ENCODE measurements at places on chromosomes 16 and 17.

DNA sequence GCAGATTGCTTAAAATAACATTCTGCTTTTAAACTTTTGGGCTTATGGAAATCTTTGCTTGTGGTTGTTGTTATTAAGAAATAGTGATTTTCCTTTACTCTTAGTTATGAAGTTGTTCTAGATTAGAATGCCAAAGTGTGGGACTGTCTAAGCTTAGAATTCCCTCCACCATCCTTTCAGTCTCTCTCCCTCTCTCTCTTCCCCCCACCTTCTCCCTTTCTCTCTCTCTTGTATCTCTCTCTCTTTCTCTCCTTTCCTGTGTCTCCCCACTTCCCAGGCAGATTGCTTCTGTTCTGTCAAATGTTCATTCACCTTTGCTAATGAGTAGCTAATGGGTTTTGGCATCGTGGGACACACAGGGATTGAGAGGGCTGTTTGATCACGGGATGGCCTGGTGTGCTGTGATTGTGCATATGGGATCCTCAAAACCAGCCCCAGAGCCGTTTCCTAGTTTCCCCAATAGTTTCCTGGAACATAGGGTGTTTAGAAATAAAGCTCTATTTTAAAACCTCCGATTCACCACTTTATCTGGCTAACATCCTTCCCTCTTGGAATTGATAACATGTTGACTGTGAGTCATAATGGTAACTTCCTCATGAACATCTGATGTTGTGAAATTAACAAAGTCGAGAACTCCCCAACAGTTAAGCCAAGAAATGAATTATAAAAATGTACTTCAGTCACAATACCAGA is 502.6 kb downstream of the TMEM114 start:
- no peak for DNase-seq

DNA sequence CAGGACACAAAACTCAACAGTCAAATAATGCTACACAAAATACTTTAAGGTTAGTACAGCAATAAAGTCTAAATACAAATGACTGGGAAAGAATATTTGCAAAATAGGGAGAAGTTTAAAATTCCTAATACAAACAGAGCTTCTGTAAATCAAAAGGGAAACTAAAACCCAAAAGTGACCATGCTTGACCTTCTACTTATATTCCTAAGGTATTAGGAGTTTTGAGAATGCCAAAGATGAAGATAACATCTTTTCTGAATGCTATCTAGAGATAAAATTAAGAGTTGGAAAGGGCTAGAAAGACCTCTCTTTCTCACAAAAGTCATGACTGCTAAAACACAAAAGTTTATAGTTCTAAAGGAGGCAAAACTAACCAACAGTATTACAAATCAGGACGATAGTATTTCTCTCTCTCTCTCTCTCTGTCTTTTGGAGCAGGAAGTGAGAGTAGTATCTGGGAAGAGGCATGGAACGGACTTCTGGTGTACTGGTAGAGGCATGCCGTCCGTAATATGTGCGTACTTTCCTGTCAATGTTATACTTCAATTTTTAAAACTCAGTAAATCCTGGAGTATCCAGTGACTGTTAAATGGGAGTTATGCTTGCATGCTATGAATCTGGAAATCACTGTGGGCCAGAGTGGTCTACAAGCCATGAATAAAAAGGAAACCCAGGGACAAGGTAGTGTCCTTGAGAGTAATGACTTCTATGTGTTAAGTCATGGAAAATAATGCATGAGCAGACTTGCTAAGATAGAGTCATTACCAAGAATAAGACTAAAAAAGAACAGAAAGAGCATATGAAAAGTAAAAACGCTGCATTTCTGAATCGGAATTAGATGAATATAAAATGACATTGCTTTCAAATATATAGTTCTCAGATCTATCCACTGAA is 49.7 kb upstream of the ANKFY1 start:
- no peak for DNase-seq

DNA sequence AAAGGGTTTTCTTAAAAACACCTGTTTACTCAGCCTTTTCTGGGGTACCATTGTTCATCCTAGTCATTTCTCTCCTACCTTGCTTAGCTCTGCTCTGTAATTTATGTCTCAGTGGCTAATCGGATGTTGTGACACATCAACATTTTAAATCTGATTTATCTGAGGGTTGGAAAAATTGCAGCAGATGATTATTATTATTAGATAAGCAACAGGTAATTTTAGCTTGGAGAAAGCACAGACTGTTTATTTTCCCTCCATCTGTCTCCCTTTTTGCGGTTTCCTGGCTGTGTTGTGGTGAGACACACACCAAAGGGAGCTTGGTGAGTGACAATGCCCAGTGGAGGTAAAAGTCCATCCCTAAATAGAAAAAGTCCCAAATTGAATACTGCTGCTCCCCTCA is 389.9 kb downstream of the UTP18 start:
- DNase-seq, result no peak

DNA sequence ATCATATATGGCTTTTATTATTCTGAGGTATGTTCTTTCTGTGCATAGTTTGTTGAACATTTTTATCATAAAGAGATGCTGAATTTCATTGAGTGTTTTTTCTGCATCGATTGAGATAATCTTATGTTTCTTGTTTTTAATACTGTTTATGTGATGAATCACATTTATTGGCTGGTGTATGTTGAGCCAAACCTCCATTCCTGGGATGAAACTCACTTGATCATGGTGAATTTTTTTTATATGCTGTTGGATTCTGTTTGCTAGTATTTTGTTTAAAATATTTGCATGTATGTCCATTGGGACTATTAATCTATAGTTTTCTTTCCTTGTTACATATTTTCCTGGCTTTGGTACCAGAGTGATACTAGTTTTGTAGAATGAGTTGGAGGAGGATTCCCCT is 500.2 kb downstream of the CDH11 start:
- no peak for DNase-seq

DNA sequence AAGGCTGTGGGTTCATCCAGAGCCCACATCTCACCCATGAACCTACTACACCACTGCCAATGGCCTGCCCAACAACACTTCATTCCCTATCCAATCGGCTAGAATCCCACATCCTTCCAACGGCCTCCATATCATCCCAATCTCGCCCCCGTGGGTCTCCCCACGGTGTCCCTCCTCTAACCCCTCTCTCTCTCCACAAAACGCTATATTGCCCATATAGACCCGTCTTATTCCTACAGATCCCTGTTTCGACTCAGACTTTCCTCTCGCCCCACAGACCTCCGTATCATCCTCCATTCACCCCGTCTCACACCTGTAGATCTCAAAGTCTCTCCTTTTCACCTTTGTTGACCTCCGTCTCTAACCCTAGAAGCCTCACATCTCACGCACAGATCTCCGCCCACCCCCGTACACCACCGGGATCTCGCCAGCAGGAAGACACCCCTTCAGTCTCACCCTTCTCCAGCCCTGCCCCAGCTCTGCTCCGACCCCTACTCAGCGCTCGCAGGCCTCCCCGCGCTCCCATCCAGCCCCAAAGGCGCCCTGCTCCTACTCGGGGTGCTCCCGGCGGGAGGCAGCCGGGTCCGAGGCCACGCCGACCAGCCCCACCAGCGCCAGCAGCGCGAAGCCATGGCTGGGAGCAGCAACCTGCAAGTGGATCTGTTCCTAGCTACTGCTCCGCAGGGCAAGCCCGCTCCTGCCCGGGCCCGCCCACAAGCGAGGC is at the start of gene FDXR:
Gene FDXR, minus strand, starts transcription at position 682 of the 724 bp plus-strand sequence. Its CDS starts 50 bp downstream, at position 632.
- DNase-seq, result no peak

DNA sequence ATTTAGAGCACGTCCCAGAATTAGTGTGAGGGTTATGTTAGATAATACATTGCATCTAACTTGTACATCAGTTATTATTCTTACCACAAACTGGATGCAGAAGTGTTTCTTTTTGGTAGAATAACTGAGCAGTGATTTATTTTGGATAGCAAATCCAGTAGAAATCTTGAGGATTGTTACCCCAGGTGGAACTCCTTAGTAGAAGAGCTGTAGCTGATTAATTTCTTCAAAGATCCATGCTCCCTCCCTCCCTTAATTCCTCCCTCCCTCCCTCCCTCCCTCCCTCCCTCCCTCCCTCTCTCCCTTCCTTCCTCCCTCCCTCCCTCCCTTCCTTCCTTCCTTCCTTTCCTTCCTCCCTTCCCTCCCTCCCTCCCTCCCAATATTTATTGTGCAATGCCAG is 337.7 kb downstream of the CA10 start:
- DNase-seq, result no peak

- DNase-seq, result no peak
Observed at GRCh38 chr17:78448356-78448993, 70.0 kb downstream of the PGS1 start.

- no peak for DNase-seq
Observed at GRCh38 chr17:27496437-27496943, 40.2 kb downstream of the KSR1 start.

DNA sequence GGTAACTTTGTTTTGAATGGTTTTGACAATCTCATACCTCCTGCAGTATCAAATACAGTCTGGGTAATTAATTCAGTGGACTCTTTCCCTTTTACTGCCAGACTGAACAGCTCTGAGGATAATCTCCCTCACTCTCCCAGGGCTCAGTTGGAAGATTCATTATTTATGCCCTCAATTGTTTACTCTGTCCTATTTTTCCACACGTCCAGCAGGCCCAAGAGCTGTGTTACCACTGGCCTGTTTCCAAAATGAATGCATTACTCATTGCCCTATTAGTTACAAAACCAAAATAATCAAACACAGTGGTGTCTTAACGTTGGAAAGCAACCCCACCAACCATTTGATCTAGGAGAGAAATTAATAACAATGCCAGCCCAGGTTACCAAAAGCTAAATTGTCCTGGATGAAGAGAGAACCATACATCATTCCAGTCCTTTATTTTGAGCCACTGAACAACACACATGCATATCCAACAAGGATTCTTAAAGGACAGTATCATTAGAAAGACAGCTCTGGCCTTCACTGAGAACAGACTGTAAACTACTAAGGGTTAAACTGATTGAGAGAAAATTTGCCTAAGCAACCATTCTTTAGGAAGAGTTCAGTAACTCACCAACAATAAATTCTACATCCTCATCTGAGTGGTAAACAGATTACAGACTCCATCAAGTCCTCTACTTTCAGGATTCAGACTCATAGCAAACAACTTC is 34.5 kb downstream of the FAM222B start:
- peak; percentile 35 for DNase-seq

GRCh38 chr17:55635253-55635914 is 87.3 kb downstream of the TMEM100 start:
- DNase-seq, result no peak

DNA sequence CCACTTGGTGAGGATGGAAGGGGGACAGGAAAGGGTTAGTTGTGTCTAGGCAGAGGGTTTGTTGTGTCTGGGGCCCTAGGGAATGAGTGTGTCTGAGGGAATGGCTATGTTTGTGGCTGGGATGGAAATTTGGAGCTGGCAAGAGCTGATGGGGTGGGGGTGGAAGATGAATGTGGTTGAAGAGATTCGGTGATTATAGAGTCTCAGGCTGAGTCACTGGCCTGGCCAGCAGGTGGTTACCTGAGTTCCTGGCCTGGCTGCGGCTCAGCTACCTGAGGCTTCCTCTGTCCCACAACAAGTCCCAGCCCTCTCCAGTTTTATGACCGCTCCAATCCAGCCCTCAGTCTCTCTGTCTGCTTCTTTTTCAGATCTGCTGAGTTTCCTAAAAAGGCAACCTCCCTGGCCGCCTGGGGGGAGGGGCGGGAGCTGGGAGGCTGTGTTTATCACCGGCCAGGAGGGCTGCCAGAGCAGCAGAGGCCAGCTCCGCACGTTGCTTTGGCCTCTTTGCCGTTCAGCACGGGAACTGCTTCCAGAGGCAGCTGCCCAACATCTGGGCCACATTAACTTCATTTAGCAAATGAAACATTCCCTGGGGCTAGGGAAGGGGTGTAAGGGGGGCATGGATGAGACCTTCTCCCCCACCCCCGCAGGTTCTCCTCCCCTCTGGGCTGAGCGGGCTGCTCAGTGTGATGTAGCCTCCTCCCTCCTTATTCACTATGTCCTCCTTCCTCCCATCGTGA is 21.8 kb downstream of the ITGB3 start:
- peak; percentile 29 for DNase-seq

- peak; percentile 61 for DNase-seq
Observed at GRCh38 chr17:40348562-40349476, 15.7 kb downstream of the GJD3 start.

DNA sequence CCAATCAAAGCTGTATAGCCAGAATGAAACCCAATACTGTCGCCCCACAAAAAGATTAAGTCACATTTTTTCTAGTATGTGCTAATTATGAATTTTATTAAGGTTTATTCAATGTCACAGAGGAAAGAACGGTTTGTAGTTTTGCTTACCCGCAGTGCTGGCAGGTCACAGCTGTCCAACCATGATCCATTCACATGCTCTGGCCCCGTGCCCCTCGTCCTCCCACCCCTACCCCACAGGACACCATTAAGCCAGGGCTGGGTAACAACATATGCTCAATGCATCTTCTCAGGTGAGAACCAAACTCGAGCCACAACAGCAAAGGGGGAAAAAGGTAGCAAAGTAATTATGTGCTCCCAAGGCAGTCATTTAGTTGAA is 589 bp upstream of the FBF1 start:
- no peak for DNase-seq

All from NCI-H2029 (cell line).